Activated T-helper 1 cell treated with anti-CD3 and anti-CD28 coated beads, Interleukin-2, amount 50 U/mL, for 16 hours (primary cell): ENCODE measurements at places on chromosomes 7 and 10.

DNA sequence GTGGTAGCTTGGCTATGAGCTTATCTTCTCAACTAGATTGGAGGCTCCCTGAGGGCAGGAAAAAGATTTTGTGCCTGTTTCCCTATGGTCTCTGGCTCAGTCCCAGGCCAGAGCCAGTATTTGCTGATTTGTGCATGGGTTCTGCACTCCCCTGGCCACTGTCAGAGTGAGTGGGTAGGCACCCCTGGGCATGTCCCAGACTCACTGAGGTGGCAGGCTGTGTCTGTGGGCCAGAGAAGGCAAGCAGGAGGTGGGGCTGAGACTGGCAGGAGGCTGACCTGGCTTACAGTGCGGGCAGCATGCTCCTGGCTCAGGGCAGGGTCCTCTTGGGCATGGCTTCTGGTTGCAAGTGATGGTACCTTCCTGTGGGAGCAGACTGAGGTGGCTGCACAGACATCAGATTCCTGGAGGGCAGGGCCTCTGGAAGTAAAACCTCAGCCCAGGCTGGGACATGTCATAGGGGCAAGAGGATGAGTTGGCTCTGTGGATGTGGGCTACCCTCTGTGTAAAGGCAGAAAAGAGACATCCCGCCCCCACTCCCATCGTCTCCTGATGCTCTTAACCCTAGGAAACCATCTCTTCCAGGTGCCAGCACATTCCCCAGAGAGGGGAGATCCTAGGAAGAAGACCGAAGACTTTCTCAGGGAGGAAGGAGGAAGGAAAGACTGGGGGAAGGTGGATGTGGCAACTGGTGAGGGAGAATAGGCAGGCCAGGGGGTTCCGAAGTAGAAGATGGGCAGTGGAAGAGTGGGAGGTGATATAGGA lies 4.3 kb downstream of the KCP start:
- DNase-seq = no peak

DNA sequence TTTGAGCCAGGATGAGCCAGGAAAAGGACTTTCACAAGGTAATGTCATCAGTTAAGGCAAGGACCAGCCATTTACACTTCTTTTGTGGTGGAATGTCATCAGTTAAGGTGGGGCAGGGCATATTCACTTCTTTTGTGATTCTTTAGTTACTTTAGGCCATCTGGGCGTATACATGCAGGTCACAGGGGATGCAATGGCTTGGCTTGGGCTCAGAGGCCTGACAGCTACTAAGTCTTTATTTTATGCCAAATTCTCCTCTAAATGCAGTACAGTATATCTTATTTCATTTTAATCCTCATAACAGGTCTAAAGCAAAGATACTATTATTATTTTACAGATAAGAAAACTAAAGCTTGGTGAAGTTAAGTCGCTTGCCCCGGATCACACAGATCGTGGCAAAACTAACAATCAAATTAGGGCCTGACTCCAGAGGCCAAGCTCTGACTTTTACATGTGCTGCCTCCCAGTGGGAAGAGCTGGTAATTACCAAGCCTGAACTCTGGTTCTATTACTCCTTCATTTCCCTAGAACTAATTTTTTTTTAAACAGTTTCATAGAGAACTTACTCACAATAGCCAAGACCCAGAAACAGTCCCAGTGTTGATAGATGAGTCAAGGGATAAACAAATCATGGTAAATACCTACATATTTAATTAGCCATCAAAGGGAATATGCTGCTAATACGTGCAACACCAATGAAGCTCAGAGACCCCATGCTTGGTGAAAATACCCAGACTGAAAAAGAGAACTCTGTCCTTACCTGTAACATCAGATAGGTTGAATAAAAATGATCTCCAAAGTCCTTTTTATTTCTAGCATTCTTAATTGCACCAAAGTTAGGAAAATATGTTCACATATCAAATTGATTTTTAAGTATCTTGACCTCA lies 35.4 kb downstream of the C7orf25 start:
- DNase-seq = no peak

GRCh38 chr10:49307921-49308320 lies 9.0 kb downstream of the C10orf71 start:
- no peak for DNase-seq

DNA sequence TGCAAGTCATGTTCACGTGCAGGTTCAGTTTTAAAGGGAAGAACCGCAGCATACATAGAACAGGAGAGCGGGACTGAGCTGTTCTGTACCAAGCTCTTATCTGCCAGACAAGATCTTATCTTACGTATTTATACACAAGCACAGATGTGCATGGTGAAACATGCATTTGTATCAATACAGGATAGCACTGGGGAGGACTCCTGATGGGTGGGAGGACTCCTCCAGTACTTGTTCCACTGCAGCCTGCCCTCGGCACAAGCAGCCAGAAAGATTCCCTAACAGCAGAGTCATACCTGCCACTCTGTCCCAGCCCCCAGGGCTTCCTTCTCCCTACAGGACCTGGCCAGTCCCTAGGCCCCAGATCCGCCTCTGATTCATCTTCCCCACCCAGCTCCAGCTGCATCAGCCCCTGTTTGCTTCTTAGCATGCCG lies 13.2 kb upstream of the PRKCQ start:
- DNase-seq = no peak

DNA sequence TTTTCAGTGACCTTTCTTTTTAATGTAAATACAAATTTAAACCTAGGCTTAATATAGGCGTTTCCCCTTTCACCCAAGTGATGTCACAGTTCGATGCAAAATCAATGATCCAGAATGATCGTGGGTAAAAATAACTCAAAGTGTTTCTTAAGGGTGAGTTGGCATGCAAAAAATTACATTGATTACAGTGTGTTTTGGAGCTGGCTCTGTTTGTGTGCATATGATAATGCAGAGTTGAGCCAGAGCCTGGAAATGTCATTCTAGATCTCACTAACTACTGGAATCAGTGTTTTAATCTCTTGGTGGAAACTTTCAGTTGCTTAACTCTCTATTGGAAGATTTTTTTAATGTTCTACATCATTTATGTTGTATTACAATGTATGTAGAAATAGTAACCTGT lies 72.5 kb upstream of the MXI1 start:
- no peak for DNase-seq

DNA sequence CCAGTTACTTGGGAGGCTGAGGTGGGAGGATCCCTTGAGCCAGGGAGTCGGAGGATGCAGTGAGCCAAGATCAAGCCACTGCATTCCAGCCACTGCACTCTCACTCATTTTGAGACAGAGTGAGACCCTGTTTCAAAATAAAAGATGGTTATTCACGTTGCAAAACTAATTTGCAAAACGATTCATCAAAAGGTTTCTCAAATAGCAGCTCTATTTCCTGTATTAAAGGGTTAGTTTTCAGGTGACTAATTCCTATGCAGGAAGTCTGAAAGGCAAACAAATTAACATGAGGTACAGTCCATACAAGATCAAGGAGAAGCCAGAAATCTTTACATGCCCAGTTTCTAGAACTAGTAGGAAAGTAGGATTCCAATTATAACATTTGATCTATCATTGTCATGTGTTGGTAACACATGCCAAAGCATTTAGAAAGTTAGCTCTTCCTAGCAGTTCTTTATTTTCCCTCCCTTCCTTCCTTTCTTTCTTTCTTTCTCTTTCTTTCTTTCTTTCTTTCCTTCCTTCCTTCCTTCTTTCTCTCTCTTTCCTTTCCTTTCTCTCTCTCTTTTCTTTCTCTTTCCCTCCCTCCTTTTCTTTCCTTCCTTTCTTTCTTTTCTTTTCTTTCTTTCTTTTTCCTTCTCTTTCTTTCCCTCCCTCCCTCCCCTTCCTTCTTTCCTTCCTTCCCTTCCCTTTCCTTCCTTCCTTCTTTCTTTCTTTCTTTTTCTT lies 49.3 kb downstream of the DENND2A start:
- no peak for DNase-seq

DNA sequence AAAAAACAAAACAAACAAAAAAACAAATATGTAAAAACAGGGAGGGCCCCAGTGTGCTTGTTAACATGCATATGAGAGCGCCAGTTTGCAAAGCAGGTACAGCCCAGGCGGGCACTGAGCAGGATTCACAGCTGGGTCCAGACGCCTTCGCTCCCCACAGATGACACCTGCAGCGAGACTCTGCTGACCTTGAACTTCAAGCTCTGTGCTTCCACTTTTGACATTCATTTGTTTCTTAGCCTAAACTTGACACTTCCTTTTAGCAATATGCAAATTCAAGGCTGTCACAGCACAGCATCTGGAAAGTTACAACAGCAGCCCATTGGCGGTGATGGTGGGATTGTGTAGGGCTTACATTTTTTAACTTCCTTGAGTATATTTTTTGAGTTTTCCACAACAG lies 88.8 kb upstream of the TNS3 start:
- no peak for DNase-seq

GRCh38 chr7:45920502-45921380 lies at the start of gene IGFBP3:
IGFBP3 (minus strand) TSS chr7:45921272; CDS start chr7:45921140, 132 bp downstream.
- DNase-seq = no peak

DNA sequence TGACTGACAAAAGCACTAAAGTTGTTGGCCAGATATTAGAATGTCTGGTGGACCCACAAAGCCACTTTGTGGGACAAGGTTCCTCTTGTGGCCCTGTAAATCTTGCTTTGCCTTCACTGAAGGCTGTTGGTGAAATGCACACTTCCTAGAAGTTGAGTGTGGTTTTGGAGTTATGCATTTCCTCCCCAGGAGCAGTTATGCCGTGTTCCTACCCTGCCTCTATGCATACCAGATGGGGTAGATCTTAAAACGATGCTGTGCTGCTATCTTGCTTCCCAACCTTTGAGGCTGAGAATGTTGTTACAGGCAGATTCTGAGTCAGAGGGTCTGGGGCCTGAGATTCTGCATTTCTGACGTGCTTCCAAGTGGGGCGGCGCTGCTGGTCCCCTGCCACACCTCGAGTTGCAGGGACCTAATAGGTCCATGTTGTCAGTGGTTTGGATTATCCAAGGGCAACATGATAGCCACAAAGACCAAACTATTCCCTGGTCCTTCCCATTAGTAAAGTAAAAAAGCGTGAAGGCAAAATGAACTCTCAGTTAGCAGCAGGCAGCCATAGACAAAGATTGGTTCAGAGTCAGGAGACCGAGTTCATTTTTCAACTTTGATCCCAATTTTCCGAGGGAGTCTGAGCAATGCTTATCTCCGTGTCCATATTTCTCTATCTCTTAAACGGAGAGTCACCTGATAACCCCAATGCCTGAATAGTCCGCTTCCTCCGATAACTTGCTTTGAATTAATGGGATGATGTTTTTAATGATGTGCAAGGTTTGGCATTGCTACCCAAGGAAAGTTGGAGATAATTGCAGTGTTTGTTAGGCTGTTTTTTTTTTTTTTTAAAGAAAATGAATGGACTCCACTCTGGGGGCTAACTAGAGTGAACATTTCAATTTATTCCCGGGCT lies 55.8 kb downstream of the CDHR3 start:
- DNase-seq = no peak

DNA sequence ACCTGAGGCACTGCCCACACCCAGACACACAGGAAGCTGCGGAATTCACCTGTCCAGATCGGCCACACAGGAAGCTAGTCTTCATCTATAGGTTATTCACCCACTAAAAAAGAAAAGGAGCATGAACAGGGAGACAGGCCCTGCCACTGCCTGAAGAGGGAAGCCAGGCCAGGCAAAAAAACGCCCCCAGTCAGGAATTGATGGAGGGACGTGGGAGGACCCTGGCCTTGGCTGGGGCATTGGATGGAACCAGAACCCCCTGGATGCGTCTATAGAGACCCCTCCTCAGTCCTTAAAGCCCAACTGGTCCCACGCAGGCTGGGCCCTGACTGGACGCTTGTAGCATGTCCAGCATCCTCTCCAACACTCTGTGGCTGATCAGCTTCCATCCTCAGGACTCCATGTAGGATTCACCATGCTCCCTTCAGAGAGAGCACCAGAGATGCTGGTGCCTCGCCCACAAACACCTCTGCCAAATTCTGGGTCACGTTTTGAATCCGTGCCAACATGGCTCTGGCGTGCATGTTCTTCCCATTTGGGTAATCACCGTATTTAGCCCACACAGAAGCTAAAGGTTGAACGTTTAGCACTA lies 259.3 kb upstream of the TCERG1L start:
- no peak for DNase-seq

DNA sequence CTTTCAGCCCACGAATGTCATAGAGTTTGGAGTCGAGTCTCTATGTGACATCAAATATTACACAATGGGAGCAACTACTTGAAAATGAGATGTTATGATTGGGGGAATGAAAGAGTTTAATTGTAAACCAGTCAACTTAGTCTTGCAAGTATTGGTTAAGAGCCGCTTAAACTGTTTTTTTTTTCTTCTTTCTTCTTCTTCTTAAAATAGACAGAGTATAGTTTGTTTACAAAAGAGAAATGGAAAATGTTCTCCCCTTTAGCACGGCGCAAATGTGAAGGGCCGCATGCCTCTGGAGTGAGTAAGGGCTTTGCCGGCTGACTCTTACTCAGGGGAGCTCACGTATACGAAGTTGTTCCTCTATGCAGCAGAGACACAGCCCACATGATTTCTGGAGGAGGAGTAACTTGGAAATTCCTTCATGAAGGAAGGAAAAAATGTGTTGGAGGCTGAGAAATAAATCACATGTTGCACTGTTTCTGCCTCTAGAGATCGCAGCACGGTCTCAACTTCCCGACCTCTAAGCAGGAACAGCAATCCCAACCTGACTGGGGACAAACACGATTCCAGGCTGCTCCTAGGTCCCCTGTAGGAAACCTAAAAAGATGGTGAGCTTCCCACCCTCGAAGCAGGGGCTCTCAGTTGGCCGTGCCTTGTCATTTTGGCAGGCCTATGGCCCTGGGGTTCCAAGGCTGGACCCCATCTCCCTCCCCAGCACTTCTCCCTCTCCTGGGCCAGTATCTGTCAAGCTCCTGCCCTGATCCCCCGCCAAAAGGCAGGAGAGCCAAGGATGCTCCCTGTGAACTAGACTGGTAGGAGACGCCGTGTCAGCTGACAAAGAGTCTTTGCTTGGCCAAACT lies 44.8 kb downstream of the MYOF start:
- no peak for DNase-seq

DNA sequence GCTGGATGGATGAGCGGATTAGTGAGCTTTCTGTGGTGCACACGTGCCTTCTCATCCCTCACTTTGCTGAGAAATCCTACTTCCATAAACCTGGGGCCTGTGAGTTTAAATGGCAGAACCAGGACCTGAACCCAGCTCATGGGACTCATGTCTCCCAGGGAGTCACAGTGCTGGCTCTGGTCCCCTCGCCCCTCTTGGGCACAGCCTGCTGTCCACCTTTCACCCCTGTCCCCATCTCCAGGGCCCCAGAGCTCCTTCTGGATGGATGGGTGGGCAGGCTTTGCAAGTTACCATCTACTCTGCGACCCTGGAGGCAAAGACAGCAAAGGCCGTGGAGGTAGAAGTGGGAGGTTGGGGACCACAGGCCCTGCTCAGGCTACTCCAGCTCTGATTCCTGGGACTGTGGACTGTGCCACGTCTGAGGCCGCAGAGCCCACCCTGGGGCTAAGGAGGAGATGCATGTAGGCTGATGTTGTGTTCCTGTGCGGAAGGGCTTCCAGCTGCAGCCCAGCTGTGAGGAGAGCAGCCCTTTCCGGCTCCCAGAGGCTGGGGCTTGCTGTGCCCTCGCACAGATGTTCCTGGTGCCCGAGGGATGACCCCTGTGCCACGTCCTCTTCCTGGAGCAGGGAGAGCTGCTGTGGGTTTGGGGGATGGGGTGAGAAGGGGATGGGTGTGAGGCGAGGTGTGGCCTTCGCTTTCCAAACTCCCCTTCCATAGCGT lies 40.3 kb downstream of the PRF1 start:
- DNase-seq = no peak
